KG1 (cell line): ENCODE measurements at places on chromosomes 6 and 20.

DNA sequence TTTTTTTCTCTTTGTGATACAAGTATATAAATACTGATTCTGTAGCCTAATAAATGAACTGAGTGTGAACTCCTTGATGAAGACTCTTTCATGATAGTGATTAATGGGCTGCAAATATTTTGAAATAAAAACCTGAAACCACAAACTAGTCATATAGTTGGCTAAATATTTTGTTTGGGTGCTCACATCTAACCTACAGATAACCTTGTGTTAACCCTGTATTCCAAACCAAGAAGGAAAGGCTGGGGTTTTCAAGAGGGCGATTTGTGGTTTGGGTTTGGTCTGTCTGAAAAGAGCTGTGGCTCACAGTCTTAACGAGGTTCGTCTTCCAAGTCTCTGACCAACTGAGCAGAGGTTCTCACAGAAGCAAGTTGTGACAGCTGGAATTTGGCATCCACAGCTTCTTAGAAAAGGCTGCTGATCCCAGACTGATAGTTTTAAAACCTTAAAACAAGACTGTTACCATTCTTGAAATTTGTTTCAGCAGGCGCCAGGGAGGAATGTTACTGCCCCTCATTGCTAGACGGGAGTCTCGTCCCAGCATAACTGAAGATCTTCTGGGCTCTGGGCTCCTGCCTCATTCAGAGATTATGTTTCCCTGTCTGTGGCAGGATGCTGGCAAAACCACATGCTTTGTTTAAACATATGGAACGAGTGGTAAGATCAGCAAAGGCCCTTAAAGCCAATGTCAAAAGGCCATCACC is 736.4 kb upstream of the MARCKS start:
- DNase-seq, result no peak

- no peak for DNase-seq
These were observed 4.0 kb upstream of the OSBPL2 start for GRCh38 chr20:62234339-62234738.

- DNase-seq, result no peak
These were observed 62.1 kb downstream of the FOXO3 start for GRCh38 chr6:108622641-108623298.

- no peak for DNase-seq
These were observed 188.8 kb upstream of the BTBD3 start for GRCh38 chr20:11728937-11729336.

DNA sequence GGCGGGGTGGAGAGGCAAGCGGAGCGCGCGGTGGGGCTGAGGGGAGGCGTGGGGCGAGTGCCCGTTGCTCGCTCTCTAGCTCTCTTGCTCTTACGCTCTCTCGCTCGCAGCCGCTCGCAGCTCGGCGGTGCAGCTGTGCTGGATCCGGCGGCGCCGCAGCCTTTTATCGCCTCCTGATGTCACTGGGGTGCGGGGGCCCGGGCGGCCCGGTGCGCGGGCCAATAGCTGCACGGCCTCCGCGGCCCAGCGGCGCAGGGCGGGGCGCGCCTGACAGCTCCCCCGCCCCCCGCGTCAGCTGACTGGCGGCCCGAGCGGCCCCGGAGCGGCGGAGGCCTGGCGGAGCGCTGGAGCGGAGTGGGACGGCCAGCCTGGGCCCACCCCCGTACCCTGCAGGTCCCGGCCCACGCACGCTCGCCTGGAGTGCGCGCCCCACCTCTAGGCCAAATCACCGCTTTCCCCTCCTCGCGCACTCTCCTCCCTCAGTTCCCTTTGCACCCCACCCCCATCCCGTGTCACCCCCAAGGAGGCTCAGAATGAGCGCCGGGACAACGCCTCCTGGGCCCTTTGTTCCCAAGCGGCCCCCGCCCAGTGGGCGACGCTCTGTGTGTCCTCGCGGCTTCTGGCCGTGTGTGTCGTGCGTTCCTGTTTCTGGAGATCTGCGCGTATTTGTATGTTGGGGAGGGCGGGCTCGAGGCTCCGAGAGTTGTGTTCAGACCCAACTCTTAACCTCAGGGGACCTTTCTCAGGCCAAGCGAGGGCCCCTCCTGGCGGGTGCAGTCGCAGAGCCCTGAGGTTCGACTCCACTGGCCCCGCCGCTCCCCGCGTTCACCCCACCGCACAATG is at the start of gene MAFB:
Gene MAFB, minus strand, starts transcription at position 137 of the 843 bp plus-strand sequence. CDS start 386 bp downstream, outside the sequence.
- no peak for DNase-seq

- DNase-seq, result peak; percentile 24
These were observed 26.5 kb downstream of the MTHFD1L start for GRCh38 chr6:150891888-150892485.

GRCh38 chr20:56964901-56965300 is 301.5 kb downstream of the BMP7 start:
- DNase-seq, result no peak

DNA sequence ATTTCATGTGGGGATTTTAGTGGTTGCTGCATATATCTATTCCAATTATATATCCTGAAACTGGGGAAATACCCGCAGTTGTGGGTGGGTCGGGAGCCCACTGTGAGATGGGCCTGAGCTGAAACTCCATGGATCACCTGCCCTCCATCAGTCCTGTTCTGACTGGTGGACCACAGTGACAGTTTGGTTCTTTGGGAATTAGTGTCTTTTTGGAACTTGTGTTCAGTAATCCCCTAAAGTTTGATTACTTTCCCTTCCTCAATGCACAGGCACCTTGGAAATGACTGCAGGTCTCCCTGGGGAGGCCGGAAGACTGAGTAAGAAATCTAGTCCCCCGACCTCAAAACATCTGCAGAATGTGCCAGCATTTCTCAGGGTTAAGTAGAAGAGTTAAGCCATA is 11.3 kb downstream of the STK35 start:
- no peak for DNase-seq

GRCh38 chr6:168404560-168404959 is 36.4 kb upstream of the SMOC2 start:
- DNase-seq, result no peak

DNA sequence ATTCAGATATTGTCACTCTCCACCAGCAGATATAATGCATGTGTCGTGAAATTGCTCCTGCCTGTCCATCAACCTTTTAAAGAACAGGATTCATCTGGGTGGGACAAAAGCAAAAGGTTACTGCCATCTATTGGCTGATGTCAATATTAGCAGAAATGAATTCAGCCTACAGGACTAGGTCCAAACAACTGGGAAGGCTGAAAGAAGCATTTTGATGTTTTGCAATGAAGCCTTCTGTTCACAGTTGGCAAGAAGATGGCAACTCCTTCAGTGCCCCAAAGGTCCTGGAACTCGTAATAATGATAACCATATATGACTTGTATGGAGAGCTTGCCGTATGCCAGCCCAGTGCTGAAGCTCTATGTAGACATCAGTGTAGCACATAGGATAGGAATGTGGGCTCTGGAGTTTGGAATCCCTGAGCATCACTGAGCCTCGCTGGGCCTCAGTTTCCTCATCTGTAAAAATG is 7.5 kb downstream of the BCAS1 start:
- no peak for DNase-seq

GRCh38 chr6:20605061-20605460 is 70.8 kb downstream of the CDKAL1 start:
- DNase-seq, result no peak
